ENCODE measurements at places on chromosomes 7 and 10. TPM values are rescaled to one million over a fixed set of nuclear protein-coding genes. Genes with fewer than 3 reads are reported as not detected.

The TMEM178B gene
- total RNA-seq: 0.81 TPM

The RGR gene
- total RNA-seq: not detected

The OR9A2 gene
- total RNA-seq: not detected

The STEAP2 gene
- not detected for total RNA-seq

The ZNF282 gene
- total RNA-seq: 61.7 TPM

The ANXA8 gene
- not detected for total RNA-seq

The OR2F1 gene
- total RNA-seq: not detected

The TEX47 gene
- total RNA-seq: not detected

The CRYGN gene
- not detected for total RNA-seq

The C10orf53 gene
- total RNA-seq: not detected

The PLPP4 gene
- not detected for total RNA-seq

The ZMIZ1 gene
- total RNA-seq: 28.5 TPM

The AGR2 gene
- not detected for total RNA-seq

The ASIC3 gene
- 5.3 TPM for total RNA-seq

The EMX2 gene
- not detected for total RNA-seq

The CCNY gene
- total RNA-seq: 36.2 TPM

The VAX1 gene
- not detected for total RNA-seq

All from activated CD4-positive, alpha-beta memory T cell treated with anti-CD3 and anti-CD28 coated beads for 36 hours (primary cell).